ENCODE measurements at places on chromosomes 7 and 10. TPM values are rescaled to one million over a fixed set of nuclear protein-coding genes. Genes with fewer than 3 reads are reported as not detected.

Gene RBP3
- under 0.01 TPM for total RNA-seq

Gene GHRHR
- not detected for total RNA-seq

Gene MLXIPL
- total RNA-seq: 0.37 TPM

Gene GOLGA7B
- total RNA-seq: not detected

Gene CLDN3
- total RNA-seq: not detected

Gene ZNF804B
- total RNA-seq: not detected

Gene PLXDC2
- 20.9 TPM for total RNA-seq

Gene ZCWPW1
- total RNA-seq: 1.6 TPM

Gene TRA2A
- 25.8 TPM for total RNA-seq

Gene NEURL1
- 1.6 TPM for total RNA-seq

Gene ADCYAP1R1
- total RNA-seq: not detected

Gene SLC26A4
- 0.65 TPM for total RNA-seq

Gene SEC31B
- 2.6 TPM for total RNA-seq

Gene MMD2
- not detected for total RNA-seq

Gene EN2
- total RNA-seq: under 0.01 TPM

Gene LRRC18
- not detected for total RNA-seq

Gene GCK
- 1.0 TPM for total RNA-seq

Gene KCNMA1
- total RNA-seq: 30.9 TPM

Gene FAM180A
- total RNA-seq: 5.5 TPM

Gene PRLHR
- not detected for total RNA-seq

Gene DOCK1
- total RNA-seq: 98.5 TPM

Gene FEZF1
- total RNA-seq: not detected

Gene MSMB
- not detected for total RNA-seq

Gene AHR
- total RNA-seq: 97.4 TPM

Gene CLDN12
- 29.6 TPM for total RNA-seq

Gene PIK3CG
- total RNA-seq: 0.09 TPM

Gene AKR1B15
- 0.43 TPM for total RNA-seq

Gene ANKRD30A
- not detected for total RNA-seq

Gene GNAI1
- total RNA-seq: 53.5 TPM

Gene TRPV5
- total RNA-seq: not detected

Gene ZNF853
- 0.57 TPM for total RNA-seq

Gene GOT1
- total RNA-seq: 23.3 TPM

Gene BICC1
- total RNA-seq: 99.6 TPM

Gene PALD1
- under 0.01 TPM for total RNA-seq

Gene IDI1
- total RNA-seq: 124 TPM

Gene AEBP1
- 15.5 TPM for total RNA-seq

Gene PPA1
- 191 TPM for total RNA-seq

Gene THSD7A
- total RNA-seq: 0.55 TPM

Gene ZFAND2A
- total RNA-seq: 21.0 TPM

Gene MRC1
- total RNA-seq: under 0.01 TPM

Gene GRM3
- total RNA-seq: not detected

Gene ZNF239
- total RNA-seq: 6.8 TPM

Gene MLLT10
- 44.0 TPM for total RNA-seq

Gene GIMAP1
- under 0.01 TPM for total RNA-seq

Gene OR9A2
- not detected for total RNA-seq

Gene CDK14
- total RNA-seq: 33.9 TPM

Measured in smooth muscle cell of bladder (primary cell).